Calu3 (cell line): ENCODE measurements at places on chromosomes 7 and 10. TPM values are rescaled to one million over a fixed set of nuclear protein-coding genes. Genes with fewer than 3 reads are reported as not detected.

GRCh38 chr7:44637788-44638594 is 31.6 kb downstream of the OGDH start:
- H3K4me3 ChIP-seq: peak overlapping the region; percentile 33
- H3K4me1 ChIP-seq: peaks cover 75% of the 10 kb centered on the region
- peak; percentile 82 for DNase-seq
- H3K36me3 ChIP-seq: peaks cover 66% of the 10 kb centered on the region
- H3K27me3 ChIP-seq: no peaks in the 10 kb centered on the region

DNA sequence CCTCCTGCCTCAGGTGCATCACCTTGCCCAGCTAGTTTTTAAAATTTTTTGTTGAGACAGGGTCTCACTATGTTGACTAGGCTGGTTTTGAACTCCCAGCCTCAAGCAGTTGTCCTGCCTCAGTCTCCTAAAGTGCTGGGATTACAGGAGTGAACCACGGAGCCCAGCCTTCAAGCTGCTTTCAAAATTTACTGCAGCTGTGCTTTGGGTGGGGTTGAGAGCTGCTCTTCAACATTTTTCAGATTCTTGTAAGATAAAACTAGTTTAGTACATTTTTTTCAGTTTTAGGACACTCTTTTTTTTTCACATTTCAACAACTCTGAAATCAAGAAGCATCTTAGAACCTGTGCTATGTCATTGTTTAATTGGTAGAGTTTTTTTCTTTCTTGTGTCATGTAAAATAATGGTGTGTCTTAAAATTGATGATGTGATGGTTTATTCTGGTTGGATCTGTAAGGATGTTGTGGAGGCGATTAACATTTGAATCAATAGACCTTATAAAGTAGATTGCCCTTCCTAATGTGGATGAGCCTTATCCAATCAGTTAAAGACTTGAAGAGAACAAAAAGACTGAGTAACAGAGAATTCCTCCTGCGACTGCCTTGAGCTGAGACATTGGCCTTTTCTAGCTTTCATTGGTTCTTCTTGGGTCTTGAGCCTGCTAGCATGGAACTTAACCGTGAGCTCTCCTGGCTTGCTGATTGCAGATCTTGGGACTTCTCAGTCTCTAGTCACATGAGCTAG is 13.5 kb downstream of the PLEKHA8 start:
- H3K36me3 ChIP-seq: no peaks in the 10 kb centered on the region
- H3K27ac ChIP-seq: no peak overlapping the region
- H3K4me1 ChIP-seq: no peaks in the 10 kb centered on the region
- H3K4me3 ChIP-seq: no peak overlapping the region

DNA sequence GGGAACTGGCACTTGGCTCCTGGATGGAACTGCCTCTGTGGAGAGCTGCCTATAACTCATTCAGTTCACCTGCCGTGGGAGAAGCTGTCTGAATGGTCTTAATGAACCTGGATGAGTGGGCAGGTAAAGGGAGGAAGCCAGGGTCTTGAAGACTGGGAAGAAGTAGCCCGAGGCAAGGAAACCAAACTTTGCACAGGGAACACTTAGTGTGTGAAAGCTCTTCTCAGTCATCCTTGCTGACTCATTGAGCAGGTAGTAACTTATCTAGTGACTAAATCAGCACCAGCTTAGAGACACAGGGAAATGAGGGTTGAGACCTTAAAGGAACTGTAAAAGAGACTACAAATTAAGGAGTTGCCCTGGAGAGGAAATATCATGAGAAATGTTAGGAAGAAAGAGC is 9.9 kb downstream of the LRRC4 start:
- H3K4me3 ChIP-seq: no peak overlapping the region
- peaks cover 45% of the 10 kb centered on the region for H3K4me1 ChIP-seq
- peak overlapping the region; percentile 57 for H3K27ac ChIP-seq
- no peaks in the 10 kb centered on the region for H3K27me3 ChIP-seq
- DNase-seq: peak; percentile 25

The ITPRID1 gene
- total RNA-seq: 0.95 and 3.8 TPM in 2 replicates
